ENCODE measurements at places on chromosomes 1 and 21.

- DNase-seq, result no peak
These were observed 34.8 kb upstream of the IKBKE start for GRCh38 chr1:206435445-206435844.

- DNase-seq, result no peak
These were observed 373.2 kb upstream of the DAB1 start for GRCh38 chr1:57797084-57797483.

DNA sequence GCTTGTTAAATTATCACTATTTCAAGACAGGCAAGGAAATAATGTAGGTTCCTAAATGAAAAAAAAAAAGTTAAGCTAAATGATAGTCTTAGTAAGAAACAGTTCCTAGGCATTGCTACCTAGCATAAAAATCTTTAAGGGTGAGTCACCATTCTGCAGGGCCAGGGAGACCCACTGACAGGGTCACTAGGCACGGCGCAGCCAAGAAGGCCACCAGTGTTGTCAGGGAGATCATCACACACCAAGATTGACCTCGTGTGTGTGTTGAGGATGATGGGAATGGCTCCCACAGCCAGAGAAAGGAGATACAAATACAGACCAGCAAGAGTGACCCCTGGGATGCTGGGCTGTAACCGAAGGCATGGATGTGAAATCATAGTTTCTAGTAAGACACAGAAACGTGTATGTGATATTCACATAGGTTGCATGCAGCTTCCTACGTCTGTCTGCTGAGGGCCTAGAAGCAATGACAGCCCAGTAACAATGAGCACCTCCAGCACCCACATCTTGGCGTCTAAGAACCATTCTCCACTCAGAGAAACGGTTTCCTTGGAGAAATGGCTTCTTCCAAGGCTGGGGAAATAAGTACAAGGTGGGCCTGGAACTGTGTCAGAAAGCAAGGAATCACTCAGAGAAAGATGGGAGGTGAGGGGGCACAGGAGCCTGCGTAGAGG, 29.1 kb downstream of the RIPK4 start:
- DNase-seq, result no peak

- DNase-seq, result peak; percentile 76
These were observed 61.4 kb upstream of the DIRAS3 start for GRCh38 chr1:68111519-68112436.

GRCh38 chr1:147717706-147718097, 42.7 kb downstream of the GJA5 start:
- DNase-seq, result no peak

DNA sequence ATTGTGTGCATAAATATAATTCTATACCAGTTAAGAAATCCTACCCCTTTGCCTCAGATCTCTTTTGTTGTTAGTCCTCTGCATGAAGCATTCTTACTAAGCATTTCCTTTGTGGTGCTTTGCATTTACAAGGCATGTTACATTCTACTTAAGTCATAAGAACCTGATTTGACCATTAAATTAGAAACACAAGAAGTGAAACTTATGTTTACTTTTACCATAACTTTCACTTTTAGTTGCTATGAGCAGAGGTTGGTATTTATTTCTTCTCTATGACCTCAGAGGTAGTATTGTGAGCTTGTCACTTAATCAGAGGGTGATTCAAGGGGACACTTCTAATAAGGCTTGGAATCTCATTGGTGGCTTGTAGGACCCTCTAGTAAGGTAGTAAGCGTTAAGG, 9.0 kb downstream of the FAM20B start:
- DNase-seq, result no peak

DNA sequence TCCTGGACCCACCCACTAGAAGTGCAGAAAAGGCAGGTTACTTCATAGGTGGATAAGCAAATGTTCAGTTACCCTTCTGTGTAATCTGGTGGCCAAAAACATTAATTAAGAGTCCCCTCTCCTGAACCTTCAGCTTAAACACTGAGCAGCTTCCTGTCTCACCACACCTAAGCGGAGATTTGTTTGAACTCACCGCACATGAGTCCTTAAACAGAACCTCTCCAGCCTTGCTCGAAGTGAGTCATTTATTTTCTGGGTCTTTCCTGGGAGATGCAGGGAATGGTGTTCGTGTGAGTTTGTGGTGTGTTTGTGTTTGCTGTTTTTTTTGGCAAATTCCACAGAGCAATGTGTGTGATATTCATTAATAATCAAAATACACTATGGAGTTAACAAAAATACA, 7.6 kb upstream of the FNBP1L start:
- DNase-seq, result no peak

DNA sequence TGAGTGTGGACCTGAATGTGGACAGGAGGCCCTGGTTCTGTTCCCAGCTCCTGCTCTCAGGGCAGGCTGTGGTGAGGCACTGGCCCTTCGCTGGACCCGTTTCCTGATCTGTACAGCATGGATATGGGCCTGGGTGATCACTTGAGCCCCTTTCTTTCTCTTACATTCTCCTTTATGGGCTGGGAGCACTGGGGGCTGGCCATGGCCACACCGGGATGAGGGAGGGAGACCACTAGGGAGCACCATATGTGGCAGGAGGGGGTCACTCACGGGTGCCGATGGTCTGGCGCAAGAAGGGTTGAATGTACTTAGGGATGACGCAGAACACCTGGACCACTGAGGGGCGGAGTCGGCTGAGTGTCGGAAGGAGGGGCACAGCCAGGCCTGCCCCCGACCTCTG, 2.7 kb downstream of the DCST2 start:
- no peak for DNase-seq

DNA sequence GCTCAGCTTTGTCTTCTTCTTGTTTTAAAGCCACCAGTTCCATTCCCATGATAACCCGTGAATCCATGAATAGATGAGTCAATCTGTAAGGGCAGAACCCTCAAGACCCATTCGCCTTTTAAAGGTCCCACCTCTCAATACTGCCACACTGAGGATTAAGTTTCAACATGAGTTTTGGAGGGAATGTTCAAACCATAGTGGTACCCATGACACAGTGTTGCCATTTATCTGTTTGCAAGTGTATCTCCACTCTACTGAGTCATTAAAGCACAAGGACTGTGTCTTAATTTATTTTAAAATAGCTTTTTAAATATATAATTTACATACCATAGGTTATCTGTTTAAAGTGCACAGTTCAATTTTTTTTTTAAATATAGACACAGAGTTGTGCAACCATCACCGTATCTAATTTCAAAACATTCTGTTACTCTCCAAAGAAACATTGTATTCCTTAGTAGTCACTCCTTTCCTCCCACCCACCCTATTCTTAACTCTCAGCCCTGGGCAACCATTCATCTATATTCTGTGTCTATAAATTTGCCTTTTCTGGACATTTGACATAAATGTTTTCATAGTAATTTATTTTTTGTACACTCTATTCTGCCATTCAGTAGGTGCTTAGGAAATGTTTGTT, 4.8 kb upstream of the IL24 start:
- no peak for DNase-seq
